ENCODE measurements at places on chromosomes 4 and X.

DNA sequence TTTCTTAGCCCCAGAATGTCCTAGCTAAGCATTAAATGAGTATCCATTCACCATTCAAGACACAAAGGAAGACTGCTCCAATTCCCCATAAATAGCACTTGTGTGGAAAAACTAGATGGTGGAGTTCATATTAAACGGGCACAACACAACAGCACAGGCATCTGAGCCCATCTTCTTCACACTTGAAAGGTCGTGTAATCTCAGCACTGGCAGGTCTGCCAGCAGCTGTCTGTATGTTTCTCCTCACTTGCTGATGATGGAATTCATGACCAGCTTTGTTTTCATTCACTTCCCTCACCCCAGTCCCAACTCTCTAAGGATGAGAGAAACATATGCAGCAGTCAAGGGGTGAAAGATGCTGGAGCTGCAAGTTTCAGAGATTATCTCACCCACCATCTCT lies 148.7 kb downstream of the AFAP1 start:
- no peak for DNase-seq

DNA sequence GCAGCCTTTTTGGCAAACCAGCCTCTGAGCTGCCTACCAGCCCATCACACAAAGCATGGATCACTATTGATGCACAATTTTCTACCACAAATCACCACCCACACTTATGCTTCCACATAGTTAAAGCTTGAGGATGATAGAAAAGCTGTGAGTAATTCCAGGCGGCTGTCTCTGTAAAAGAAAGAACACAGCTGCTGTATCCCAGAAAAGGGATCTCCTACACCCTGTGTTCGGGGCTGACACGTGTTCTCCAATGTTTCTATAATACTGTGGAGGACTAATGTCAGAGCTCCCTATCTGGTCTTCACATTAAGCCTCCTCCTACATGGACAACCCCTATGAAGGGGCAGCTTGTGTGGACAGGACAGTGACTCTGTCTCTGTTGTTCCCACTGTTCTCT lies 12.5 kb upstream of the BRS3 start:
- DNase-seq: no peak

DNA sequence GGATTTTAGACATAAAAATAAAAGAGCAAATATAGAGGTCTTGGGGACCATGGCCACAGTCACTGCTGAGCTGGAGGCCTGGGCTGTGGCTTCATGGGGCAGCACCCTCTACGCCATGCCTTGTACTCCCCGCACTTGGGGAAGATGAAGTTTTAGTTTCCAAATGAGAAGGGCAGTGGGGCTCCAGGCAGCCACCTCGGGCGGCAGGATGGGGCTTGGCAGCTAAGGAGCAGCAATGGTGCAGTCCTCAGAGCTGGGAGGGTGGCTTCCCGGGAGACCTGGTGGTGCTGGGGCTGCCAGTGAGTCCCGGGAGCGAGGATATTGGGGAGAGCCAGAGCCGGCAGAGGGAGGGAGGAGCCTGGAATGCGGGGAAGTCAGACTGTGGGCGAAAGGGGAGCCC lies 2.4 kb downstream of the CXCR3 start:
- no peak for DNase-seq

GRCh38 chr4:52684896-52685295 lies 25.8 kb upstream of the USP46 start:
- no peak for DNase-seq

DNA sequence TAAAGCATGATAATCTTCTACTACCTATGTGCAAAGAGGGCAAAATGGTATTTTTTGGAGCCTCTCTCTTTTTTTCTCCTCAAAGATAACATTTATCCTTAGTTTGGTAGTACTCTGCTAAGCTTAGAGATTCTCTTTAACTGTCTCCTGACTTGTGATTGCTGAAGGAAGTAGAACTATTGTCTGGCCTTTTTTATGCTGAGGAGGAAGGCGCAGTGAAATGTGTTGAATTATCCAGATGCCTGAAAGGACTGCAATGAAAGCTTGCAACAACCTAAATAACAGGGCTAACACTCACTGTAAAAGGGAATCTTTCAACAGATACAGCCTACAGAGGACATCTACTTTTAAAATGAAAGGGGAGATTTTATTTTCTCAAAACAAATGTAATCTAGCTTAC lies 59.5 kb upstream of the CCDC160 start:
- DNase-seq: no peak

DNA sequence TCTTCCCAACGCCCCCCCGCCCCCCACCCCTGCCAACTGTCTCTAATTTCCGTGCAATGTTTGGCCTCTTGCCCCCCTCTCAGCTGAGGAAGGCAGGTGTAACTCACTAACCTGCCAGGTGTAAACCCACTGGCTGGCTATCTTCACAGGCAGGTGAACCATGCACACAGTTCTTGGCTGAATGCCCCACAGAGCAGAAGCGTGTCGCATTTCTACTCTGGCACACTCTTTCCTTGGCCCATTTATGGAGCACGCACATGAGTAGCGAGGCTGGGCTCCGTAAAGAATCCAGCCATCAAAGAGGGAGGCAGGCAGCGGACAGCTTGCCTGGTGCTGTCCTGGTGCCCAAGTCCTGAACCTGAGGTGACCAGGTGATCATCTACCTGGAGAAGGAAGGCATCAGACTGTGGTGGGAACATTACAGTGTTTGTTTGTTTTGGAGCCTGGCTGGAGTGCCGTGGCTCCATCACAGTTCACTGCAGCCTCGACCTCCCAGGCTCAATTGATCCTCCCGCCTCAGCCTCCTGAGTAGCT lies 39.2 kb upstream of the CRMP1 start:
- no peak for DNase-seq

GRCh38 chr4:136637071-136637777 lies 895.1 kb downstream of the PCDH18 start:
- DNase-seq: peak; percentile 24

- no peak for DNase-seq
These were observed 48.8 kb downstream of the FAM13A start for GRCh38 chr4:89008166-89008565.

- DNase-seq: no peak
These were observed 21.5 kb downstream of the ANAPC10 start for GRCh38 chr4:145076469-145076855.

DNA sequence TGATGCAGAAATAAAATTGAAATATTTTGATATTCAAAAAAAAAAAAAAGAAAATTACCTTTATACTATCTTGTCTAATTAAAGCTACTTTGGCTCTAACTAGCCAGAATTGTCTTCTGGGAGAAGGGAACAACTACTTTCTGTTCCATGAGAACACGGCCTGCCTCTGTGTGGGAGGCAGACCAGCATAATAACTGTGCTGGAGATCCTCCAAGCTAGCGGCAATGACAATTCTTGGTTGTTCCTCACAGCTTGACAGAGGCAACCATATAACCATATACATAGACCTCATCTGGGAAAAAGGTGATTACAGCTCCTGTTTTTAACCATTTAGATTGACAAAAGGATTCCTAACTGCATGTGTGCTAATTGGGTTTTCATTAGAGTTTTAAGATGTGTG lies 95.7 kb downstream of the RBMX2 start:
- DNase-seq: no peak

DNA sequence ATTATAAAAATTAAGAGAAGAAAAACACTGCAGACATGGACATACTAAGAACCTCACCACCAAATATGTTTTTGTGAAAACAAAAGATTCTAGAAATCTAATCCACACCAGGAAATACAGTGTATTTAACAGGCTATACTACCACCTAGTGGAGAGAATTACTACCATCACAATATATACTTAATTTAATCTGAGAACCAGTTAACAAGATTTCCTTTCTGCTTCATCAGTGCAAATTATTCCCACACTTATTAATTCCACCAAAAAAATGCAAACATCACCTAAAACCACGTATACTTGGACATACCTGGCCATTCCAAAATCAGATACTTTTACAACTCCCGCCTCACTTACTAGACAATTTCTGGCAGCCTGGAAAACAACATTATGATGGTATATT lies 7.0 kb upstream of the TXK start:
- peak; percentile 86 for DNase-seq

GRCh38 chrX:110795645-110796406 lies at the start of gene CHRDL1:
TSS of gene CHRDL1 (minus strand) at chrX:110795817. CDS start at chrX:110792181, 3,636 bp downstream.
- peak; percentile 2 for DNase-seq

- no peak for DNase-seq
These were observed 22.9 kb upstream of the FAT1 start for GRCh38 chr4:186746581-186746980.

DNA sequence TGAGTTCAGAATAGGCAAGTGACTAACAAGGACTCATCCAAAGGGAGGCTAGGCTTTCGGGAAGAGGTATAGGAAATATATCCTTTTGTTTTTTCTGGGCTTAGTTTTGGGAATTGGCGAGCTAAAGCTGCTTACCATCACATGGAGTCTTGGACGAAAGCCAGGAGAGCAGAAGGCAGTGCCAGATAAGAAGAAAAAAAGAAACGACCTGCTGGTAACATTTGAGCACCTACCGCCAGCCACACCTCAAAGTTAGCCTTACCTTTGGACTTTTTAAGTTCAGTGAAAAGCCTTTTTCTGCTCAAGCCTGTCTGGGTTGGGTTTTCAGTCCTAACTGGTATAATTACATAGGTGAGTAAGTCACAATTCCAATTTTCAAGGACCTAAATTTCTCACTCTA lies 85.1 kb upstream of the LCORL start:
- no peak for DNase-seq

DNA sequence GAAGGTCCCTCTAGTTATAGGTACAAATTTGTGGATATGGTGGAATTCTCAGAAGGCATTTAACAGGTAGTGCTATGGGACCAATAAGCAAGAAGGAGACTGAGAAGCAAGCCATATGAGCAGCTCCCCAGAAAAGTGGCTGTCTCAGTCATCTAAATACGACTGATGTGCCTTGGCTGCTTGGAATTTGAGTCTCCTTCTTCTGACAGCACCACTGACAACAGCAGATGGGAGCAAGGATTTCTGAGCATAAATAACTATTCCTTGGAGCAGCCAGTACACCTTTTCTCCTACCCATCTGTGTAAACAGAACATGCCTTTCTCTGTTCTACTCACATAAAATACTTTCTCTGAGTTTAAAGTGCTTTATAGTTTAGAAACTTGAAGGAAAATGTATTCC lies 196.2 kb downstream of the GABRG1 start:
- DNase-seq: no peak

DNA sequence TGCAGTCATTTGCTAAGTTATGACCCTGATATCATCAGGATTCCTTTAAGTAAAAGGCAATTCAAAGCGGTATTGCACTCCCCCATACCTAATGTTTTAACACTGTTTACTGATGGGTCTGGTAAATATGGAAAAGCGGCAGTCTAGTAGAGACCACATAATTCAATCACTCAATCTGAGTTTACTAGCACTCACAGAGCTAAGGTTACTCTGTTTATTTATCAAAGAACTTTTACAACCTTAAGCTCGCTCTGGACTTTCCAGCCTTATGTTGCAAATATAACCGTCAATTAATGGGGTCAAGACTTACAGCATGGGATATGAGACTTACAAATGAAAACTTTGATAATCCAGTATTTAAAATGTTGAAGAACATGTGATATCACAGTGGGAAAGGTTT lies 124.5 kb upstream of the ZCCHC13 start:
- no peak for DNase-seq

GRCh38 chr4:30269850-30270249 lies 450.3 kb upstream of the PCDH7 start:
- DNase-seq: no peak

- peak; percentile 31 for DNase-seq
These were observed 16.4 kb upstream of the NKRF start for GRCh38 chrX:119622356-119623232.

- no peak for DNase-seq
These were observed 1.8 kb downstream of the PPP1R2C start for GRCh38 chrX:42776195-42776594.

DNA sequence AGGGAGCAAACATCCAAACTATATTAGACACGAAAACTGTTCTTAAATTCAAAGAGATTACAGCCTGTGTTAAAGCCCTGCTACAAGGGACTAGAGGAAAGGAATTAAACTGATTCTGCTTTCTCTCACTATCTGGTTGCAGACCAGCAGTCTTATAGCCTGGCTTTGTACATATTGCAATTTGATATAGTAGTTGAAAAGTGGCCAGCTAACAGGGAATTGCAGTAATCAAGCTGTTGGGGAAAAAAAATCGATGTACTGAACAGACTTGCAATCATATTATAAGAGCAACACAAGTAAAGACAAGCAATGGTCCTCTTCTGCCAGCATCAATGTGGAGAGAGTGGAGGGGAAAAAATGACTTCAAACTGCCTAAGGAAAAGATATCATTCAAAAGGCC lies 364.4 kb upstream of the EPHA5 start:
- DNase-seq: peak; percentile 61

DNA sequence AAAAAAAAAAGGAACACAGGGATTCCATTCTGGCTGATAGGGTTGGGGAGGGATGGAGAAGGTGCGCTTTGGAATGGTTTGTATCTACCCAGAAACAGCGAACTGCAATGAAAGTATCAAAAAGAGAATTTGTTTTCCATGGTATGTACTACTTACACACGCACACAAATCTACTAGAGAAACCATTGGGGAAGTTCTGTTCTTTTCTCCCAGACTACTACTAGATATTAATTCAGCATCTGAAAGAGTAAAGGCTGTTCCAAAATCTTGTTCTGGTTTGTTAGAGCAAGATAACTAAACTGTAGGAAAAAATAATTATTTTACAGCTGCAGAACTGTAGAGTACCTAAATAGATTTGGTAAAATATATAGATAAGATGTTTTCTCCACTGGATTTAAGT lies 118.4 kb downstream of the CBR4 start:
- no peak for DNase-seq

DNA sequence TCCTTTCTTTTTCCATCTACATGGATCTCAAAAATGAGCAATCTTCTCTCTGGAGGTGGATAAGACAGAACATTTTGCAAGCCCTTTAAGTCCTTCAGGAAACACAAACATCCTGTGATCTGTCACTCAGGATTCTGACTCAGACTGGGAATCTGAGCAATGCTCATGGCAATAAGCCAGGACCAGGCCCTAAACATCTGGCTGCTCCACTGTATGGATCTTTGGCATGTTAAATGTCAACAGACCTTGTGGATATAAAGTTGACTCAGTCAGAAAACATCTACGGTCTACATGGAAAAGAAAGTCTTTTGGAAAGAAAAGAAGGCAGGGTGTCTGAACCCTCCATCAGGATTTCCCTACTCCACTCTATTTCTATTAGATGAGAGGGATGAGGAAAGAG lies 17.8 kb upstream of the CHIC2 start:
- peak; percentile 98 for DNase-seq

DNA sequence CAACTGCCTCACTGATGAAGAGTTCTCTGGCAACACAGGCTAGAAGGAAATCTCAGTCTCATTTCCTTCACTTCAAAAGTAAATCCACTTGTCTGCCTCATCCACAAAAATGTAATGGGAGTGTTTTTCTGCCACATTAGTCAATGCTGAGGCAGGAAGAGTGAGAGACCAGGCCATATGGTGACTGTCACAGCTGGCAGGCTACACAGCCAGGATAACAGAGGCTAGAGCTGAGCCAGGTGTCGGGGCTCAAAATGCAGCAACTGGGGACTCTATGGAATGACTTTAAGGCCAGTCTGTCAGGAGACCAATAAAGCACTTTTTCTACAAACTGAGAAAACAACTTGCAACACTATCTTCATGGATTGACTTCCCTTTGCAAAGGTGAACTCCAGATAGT lies 204.2 kb downstream of the GPC3 start:
- no peak for DNase-seq

GRCh38 chr4:47468706-47469365 lies 5.3 kb upstream of the COMMD8 start:
- peak; percentile 45 for DNase-seq
